CD4-positive, alpha-beta T cell (primary cell): ENCODE measurements at places on chromosomes 5 and 9.
A peak's percentile ranks its signal among the peaks of the same experiment; 100 is the strongest.

DNA sequence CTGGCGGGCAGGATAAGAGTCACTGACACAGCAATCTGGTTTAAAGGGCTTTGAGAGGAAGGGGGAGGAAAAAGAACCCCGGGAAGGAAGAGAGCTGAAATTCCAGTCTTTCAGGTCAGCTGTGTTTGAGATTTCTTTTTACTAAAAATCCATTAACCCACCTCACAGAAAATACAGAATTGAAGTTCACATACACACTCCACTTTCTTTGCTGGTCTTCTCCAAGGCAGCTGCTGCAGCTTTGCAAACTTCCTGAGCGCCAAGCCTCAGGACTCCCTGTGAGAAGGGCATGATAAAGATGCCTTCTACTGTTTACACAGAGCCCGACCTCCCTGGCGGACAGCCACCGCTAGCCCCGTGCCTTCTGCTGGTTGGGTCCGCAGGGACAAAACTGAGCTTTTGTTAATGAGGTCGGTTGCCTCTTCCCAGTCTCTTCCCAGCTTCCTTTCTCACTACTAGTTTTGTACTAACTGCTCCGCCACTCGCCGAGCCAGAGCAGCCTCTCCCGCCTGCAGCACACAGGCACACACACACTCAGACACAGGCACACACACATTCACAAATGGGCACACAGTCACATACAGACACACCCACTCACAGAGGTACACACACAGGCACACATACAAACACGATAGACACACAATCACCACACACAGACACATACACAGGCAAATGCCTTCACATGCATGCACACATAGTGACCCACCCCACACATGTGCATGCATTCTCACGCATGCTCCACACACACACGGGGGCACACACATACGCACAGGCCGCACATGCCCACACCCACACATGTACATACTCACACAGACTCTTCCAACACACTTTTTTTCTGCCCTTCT lies at the start of gene FREM1:
TSS of gene FREM1 (minus strand) at position 468 of the 845 bp plus-strand sequence. CDS start 41,451 bp downstream, outside the sequence.
- DNase-seq, result no peak

GRCh38 chr9:38686933-38687332 lies 33.0 kb downstream of the FAM240B start:
- no peak for DNase-seq

DNA sequence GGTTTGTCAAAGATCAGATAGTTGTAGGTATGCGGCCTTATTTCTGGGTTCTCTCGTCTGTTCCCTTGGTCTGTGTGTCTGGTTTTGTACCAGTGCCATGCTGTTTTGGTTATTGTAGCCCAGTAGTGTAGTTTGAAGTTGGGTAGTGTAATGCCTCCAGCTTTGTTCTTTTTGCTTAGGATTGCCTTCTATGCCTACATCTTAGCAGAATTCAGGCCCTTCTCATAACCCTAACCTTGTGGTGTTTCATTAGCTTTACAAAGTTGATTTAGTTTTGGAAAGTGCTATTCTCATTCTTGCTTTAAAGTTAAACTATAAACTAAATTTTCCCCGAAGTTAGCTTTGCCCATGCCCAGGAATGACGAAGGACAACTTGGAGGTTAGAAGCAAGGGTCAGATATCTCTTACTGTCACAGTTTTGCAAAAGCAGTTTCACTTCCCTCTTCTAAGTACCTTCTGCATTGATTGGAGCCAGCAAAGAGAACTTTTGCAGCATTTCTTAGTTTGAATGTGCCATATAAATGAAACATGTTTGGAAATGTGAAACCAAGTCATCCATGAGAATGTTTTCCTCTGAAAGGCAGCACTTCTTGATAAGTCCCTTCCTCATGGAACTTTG lies 274.3 kb upstream of the DMRT1 start:
- DNase-seq, result no peak

DNA sequence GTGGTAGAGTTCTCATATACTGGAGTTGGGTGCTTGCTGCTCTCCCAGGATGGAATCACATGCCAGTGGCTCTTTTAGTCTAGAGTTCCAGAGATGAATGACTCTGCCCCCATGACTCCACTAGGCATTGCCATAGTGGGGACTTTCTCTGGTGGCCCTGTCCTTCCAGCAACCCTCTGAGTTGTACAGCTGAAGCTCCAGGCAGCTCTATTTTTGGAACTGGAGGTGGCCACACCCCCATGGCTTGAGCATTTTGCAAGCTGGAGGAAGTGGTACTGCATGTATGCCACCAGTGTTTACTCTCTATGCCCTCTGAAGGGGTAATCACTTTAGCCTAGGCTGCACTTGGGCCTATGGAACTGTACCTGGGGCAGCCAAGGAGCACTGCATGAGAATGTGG lies 112.6 kb downstream of the RANBP17 start:
- no peak for DNase-seq

DNA sequence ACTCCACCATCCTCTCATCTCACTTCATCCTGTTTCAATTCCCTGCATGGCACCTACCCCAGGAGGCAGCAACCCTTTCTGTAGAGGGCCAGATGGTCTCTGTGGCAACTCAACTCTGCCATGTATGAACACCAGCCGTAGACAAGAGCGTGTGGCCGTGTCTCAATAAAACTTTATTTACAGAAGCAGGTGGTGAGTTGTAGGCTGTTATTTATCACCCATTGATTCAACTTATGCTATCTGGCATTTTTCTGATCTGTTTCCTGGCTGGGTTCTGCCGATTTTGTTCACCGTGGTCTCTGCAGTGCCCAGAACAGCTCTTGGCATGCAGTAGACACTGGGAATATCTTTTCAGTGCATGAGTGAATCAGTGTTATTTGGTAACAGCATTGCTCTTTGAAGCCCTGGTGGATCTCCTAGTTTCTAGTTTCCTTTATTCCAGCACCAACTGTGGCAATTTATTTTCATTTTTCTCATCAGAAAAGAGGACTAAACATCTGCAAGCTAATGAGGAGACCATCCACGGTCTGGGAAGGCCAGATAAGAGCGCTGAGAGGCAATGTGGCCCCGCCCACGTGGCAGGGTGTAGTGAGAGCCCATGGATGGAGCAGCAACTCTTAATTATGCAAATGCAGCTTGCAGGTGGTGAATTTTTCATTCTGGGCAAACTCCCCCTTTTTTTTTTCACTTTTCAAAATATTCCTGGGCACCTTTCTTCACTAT lies 77.9 kb downstream of the CTSL start:
- no peak for DNase-seq

- no peak for DNase-seq
Observed at GRCh38 chr5:62477801-62478200, 65.2 kb downstream of the IPO11 start.

GRCh38 chr5:135236908-135237747 lies 161.9 kb downstream of the MACROH2A1 start:
- no peak for DNase-seq

DNA sequence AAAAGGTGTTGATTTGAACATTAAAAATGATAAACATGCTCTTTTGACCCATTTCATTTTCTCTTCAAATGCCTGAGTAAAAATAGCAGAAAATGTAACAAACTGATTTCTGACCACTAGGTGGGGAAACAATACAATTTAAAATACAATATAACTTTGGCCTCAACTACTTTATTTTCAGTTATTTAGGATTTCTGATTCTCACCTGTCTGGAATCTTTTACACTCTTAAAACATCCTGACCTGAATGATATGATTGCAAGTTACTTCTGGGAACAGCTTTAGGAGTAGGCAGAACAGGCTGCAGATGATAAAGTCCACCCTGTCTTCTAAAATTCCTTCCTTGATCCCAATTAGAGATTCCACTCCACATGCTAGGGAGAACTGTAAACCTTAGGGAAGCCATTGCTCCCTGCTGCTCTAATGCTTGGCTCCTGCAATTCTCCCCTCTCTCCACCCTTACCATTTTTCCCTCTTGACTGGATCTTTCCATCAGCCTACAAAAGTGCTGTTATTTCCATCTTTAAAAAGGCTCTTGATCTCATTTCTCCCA lies 70.3 kb downstream of the FYB1 start:
- peak; percentile 62 for DNase-seq

DNA sequence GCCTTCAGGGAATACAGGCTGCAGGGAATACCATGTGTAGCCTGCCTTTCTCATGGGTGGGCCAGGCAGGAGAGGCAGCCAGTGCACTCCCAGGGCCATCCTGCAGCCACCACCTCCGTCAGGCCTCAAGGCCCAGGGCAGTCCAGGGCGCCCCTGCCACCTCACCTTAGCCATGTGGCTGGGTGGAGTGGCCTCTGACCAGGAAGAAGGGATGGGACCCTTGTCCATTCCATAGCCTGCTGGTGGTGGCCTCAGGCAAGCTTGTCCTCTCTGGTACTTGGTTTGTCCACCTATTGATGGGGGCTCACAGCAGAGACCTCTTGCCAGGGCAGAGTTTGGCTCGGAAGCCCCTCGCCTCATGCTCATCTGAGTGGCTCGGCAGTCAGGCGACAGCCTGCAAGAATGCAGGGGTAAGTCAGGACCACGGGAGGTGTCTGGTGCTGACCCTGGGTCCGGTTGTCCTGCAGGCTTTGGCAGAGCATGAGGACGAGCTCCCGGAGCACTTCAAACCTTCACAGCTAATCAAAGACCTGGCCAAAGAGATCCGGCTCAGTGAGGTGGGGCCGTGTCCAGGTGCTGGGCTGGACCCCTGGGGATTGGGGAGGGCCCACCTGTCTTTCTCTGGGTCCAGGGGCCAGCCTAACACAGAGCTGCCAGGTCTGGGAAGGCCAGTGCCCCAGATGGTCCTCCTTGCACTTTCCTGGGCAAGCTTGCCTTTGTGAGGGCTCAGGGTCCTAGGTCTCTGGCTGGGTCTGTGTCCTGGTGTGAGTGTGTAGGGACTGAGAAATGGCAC lies 82.9 kb downstream of the PHF2 start:
- DNase-seq, result peak; percentile 27

DNA sequence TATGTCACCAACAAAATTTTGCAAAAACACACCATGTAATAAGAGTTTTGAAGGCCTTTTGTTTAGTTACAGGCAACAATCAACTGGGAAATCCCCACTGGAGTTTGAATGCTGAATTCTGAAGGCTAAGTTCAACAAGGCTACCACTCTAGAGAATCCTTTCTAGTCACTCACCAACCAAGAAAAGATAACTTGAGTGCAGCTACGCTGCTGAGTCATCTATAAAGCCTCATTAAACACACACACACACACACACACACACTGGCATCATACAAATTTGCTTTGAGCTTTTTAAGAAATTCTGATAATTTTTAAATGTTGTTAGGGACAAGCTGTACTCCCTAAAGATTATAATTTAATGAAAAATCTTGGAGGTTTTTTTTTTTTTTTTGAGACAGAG lies 219.6 kb downstream of the DENND1A start:
- DNase-seq, result no peak

GRCh38 chr5:138370537-138370936 lies 18.1 kb downstream of the KDM3B start:
- DNase-seq, result no peak

GRCh38 chr9:89447416-89447815 lies 50.5 kb downstream of the SEMA4D start:
- no peak for DNase-seq

- no peak for DNase-seq
Observed at GRCh38 chr5:137734331-137734730, 1.6 kb downstream of the KLHL3 start.

GRCh38 chr9:130583271-130583670 lies 3.9 kb downstream of the FUBP3 start:
- no peak for DNase-seq

- DNase-seq, result no peak
Observed at GRCh38 chr5:116438979-116439554, 135.6 kb downstream of the SEMA6A start.

- no peak for DNase-seq
Observed at GRCh38 chr9:115276621-115277020, 158.7 kb upstream of the TNC start.

DNA sequence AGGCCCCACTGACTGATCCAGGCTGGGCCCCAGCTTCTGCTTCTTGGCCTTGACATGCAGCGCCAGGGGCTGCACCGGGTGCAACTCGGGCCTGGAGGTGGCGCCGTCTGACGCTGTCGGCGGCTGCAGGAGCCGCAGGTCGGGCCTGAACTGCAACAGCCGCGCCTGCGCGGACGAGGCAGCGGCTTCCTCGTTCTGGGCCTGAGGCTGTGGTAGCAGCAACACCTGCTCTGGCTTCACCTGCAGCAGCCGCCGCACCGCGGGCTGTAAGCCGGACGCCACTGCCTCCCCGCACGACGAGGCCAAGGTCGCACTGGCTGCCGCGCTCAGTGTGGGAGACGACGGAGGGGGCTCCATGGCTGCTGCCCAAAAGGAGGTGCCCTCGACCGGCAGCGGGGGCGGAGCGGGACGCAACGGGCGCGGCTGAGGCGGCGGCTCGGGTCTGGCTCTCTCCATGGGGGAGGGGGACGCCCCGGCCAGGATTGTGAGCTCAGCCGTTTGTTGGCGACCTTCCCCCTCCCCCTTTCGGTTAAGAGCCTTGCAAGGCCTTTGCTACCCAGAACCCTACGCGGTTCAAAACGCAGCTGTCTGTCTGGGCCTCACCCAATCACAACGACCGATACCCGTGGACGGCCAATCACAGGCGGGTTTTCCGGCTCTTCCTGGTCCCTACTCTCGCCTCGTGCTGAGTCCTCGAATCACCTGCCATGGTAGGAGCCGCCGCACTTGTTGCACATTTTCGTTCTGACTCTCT lies 438 bp downstream of the SOX30 start:
- DNase-seq, result peak; percentile 80

- DNase-seq, result no peak
Observed at GRCh38 chr9:109033941-109034700, 20.8 kb upstream of the CTNNAL1 start.

GRCh38 chr5:132987531-132988408 lies 24.3 kb upstream of the AFF4 start:
- no peak for DNase-seq

GRCh38 chr9:38042626-38043357 lies 26.2 kb downstream of the SHB start:
- DNase-seq, result no peak

DNA sequence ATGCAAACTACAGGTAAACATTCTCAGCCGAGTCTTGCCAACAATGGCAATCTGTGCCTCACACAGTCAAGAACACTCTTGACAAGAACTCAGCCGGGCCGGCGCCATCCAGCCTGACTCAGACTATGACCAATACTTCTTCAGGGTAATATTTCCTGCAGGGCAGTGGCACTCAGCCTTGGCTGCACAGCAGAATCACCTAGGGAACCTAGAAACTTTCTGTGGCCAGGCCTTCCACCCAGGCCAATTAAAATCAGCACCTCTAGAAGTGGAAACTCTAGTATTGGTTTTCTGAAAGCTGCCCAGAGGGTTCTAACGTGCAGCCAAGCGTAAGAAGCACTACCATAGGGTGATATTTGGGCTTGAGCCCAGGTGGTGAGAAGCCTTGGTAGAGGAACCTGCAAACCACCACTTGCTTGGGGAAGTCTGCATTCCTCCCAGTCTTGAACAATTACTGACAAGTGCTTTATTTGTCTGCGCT lies 120.6 kb downstream of the TTLL11 start:
- no peak for DNase-seq

DNA sequence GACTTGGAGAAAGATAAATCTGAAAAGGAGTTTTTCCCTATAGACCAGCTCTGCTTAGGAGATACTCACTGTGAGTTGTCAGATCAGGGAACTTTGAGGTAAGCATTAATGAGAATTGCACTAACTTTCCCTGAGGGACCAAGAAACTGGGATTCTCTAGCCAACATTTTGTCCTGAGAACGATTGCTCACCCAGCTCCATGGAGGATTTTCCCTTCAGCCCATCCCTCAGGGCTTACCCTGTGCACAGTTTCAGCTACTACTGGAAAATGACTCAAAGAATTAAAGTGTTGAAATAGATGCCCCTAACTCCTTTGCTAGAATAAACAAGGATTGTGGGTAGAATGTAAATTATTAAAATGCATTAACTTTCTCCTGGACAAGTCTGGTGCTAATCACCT lies 237.2 kb upstream of the IL12B start:
- no peak for DNase-seq

- no peak for DNase-seq
Observed at GRCh38 chr5:42886635-42887034, 74.9 kb upstream of the SELENOP start.

- no peak for DNase-seq
Observed at GRCh38 chr5:59956130-59956783, 62.7 kb upstream of the PDE4D start.
